ENCODE measurements at places on chromosomes 7 and 10. TPM values are rescaled to one million over a fixed set of nuclear protein-coding genes. Genes with fewer than 3 reads are reported as not detected.

GRCh38 chr10:128081720-128082119 is 44.5 kb downstream of the MKI67 start:
- DNase-seq = no peak

GRCh38 chr7:8063706-8064297 is 95.2 kb downstream of the GLCCI1 start:
- peak; percentile 48 for DNase-seq

DNA sequence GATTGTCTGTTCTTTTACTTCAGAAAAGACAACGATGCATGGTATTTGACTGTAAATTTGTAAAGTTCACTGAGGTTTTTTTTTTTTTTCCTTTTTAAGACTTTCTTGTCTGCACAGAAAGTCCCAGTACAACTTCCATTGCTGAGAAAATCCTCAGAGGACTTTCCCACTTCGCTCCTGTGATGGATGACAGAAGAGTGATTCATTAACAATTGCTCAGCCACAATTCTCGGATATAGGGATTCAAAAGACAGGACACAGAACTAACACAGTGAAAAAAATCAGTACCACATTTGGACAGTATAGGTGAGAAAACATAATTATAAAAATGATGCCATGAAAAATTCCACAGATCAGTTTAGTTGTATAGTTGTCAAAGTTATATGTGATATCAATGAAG is 48.0 kb downstream of the SEC23IP start:
- peak; percentile 47 for DNase-seq

DNA sequence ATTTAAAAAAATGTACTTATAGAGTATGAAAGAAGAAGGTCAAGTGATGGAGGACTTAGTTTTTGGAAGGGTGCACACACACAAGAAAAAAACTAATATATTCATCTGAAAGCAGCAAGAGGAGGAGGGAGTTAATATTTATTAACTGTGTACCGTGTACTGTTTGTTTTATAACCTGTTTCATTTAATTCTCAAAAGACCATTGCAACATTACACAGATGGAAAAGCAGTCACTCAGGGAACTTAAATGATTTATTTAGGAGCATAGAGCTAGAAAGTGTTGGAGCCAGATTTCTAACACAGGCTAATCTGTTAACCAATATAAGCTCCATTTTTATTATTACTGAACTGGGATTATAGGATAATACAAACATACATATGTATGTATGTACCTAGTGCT is 36.7 kb downstream of the GLCCI1 start:
- DNase-seq = no peak

The STAMBPL1 gene
- 1.5 TPM for total RNA-seq

The ARHGEF35 gene
- 4.4 TPM for total RNA-seq
